ENCODE measurements at places on chromosomes 13 and 19. TPM values are rescaled to one million over a fixed set of nuclear protein-coding genes. Genes with fewer than 3 reads are reported as not detected.

DNA sequence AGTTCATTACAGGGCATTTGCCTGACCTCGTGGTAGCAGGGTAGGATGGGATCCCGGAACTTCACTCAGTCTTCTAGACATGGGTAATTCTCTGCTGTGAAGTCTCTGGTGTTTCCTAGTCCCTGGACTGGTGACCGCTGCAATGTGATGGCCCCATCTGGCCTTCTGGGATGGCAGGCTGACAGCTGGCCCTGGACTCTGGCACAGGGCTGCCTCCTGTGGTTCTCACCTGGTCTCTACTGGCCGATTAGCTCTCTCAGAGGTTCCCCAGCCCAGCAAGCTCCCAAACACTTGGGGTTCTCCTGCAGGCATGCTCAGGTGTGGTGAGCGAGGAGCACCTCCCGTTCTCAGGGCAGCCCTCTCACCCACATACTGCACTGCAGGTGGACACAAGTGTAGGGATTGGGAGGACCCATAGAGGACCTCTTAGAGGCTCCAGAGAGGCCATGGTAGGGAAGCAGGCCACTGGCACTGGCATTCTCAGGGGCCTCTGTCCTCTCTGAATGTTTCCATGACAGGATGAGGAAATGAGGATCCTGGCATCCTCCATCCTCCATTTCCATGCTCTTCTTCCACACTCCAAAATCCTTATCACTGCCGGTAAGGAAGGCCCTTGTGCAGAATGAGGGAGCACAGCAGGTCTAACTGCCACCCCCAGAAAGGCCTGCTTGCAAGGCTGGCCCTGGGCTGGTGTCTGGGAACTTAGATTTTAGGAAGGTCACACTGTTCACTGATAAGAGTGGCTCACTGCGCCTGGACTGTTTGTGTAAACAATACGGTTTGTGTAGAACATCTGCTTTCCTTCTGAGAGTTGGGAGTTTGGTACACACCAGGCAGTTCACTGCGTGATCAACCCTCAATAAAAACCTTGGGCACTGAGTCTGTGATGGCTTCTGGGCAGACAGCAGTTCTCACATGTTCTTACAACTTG lies 31.5 kb upstream of the FARP1 start:
- no peak for DNase-seq

- DNase-seq: no peak
These were observed 342.0 kb downstream of the RFC3 start for GRCh38 chr13:34159946-34160345.

DNA sequence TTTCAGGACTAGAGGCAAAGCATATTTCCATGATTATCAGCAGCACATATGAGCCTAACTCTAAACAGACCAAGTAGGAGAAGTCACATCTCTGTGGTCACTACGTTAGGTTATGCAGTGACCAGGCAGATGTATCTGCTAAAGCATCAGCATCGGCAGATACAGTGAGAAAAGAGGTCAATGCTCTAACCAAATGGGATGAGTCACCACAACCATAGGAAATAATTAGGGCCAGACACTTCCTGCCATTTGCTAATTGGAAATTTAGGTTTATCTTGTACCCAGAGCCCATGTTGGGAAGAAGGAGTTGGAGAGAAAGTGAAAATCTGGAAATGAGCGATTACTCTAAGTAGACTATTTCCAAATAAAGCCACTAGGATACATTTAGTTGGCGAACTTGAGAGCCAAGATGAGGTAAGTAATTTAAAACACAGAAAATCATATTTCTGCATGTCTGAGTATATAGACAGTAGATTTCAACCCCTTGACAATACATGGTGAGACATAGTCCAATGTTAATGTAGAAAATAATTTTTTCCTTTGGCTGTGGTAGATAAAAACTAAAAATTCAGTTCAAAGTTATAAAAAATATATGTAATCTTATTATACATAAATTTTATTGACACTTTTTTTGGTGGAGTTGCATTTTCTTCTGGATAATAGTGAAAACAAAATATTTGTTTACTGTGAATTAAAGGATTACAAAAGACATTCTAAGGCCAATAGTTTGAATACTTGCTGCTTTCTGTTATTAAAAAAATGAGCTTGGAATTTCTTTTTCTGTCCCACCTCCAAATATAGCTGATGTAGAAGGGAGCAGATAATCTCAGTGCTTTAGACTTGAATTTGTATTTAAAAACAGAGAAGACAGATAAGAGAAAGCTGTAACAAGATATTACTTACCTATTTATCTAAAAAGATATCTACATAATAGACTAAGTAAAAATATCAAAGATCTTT lies 104.4 kb upstream of the CSNK1A1L start:
- DNase-seq: no peak

ALG5 gene
- 29.2 TPM for total RNA-seq
